ENCODE measurements at places on chromosomes 7 and 10.

DNA sequence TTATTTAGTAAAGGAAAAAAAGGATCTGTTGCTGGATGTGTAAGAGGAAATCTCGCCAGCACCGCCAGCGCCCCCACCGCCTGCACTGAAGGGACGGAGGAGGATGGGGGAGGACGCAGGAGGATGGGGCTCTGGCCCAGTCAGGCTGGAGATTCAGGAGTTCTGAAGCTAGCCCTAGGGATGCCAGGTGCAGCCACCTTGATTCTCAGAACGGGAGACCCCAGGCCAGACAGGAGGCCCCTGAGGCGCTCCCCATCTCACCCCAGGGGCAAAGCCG, 1.3 kb downstream of the CAMK2B start:
- DNase-seq: no peak

GRCh38 chr7:106562711-106563366, 98.1 kb downstream of the CCDC71L start:
- no peak for DNase-seq

GRCh38 chr10:113891476-113891875, 37.0 kb downstream of the NHLRC2 start:
- DNase-seq: no peak

- no peak for DNase-seq
Measured at GRCh38 chr7:106895246-106895864, 30.3 kb downstream of the PIK3CG start.

GRCh38 chr7:15459018-15459615, 102.7 kb downstream of the AGMO start:
- DNase-seq: no peak

DNA sequence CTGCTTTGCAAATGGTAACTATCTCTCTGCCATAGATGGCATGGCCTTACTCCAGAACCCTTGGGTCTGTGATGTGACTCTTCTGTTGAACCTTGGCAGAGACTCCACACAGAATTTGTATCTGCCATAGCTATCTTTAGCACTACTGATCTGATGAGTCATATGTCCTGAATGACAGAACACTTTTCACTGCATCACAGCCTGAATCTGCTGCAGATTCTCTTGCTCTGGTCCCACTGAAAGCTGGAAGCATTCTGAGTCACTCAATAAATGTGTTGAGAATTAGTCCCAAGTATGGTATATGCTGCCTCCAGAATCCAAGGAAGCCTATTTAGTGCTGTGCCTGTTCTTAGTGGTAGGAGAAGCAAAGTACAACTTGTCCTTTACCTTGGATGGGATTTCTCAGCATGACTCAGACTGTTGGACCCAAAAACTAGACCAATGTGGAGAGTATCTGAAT, 39.5 kb upstream of the ANKRD1 start:
- no peak for DNase-seq

- no peak for DNase-seq
Measured at GRCh38 chr10:69398466-69398865, 18.3 kb downstream of the TACR2 start.

GRCh38 chr7:116180302-116180701, 30.0 kb upstream of the TES start:
- peak; percentile 26 for DNase-seq

DNA sequence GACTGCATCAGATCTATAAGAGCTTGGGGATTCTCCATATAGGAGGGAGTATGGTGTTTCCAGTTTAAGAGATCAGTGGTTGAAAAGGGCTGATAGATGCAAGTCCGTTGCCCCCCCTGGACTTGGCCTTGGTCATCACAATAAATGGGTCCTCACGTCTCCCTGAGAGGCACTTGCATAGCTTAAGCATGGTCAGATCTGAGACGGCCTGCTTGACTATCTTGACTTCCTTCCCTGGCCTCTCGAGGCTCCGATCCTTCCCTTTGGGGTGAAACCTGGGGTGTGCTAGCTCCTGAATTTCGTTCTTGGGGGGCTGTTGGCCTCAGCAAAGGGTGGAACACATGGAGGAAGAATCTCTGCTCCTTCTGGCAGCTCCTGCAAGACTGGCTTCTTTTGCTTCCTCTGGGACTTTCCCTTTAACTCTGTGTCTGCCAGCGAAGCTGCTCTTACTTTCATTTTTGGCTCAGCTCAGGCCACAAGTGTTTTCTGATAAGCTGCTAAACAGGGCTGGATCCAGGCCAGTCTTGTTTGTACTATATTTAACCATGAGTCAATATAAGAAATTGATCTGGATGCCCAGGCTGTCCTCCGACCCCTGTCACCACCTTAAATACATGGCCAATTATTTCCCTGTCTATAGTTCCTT, 11.2 kb upstream of the ZNF485 start:
- DNase-seq: peak; percentile 4

DNA sequence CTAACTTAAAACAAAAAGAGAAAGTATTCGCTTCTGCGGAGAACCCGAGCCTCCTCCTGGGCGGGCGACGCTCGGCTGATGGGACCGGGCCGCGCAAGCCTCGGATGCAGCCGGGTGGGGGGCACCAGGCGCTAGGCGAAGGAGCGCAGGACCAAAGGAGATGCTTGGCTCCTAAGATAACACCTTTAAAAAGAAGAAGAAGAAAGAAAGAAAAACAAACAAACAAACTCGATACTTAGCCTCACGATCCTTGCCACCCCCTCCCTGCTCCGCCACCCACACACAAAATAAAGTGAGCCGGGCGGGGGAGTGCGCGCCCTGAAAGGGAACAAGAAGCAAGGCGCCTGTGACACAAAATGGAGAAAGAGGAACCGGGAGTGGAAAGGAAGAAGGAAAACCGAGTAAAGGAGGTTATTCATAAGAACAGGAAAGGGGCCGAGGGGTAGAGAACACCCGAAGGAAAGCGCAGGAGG, 34.0 kb upstream of the EBLN1 start:
- no peak for DNase-seq

- DNase-seq: no peak
Measured at GRCh38 chr10:24690961-24691512, 32.6 kb downstream of the ARHGAP21 start.

- no peak for DNase-seq
Measured at GRCh38 chr10:120805014-120805812, 45.9 kb upstream of the WDR11 start.

- no peak for DNase-seq
Measured at GRCh38 chr7:155536451-155536850, 9.9 kb downstream of the CNPY1 start.

- no peak for DNase-seq
Measured at GRCh38 chr7:98119256-98119918, 12.7 kb downstream of the LMTK2 start.

DNA sequence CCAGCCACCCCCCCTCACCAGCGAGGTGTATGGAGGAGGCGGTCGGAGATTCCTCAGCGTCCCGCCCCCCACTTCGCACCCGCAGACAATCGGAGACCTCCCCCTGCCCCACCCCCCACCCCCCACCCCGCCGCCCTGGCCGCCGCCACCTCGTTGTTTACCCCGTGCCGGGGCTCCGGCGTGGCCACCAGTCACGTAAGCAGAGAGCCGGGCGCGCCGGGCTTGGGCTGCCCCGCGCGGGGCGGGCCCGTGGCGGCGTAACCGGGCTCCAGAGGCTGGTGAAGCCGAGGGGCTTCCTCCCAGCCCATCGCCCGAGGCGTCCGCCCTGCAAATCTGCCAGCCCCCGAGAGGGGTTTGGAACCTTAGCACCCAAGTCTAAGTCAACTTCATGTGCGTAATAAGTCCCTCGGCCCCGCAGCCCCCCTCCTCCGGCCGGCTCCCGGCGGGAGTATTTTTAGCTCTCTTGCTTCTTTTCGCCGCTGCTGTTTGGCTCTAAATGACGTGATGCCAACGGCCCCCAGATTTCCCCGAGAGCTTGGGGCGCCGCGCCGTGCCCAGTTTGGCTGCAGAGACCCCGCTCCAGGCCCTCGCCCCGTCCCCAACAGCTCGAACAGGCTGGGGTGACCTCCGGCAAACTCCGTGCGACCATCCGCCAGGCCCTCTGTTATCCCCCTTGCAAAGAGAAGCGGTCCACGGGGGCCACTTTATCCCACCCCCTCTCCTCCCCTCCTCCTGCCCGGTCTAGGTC, 2.7 kb downstream of the MXI1 start:
- DNase-seq: no peak

- no peak for DNase-seq
Measured at GRCh38 chr7:98235901-98236300, 16.1 kb downstream of the TECPR1 start.

- no peak for DNase-seq
Measured at GRCh38 chr10:66931340-66931948, 5.6 kb downstream of the LRRTM3 start.

GRCh38 chr10:63520500-63521415, at the start of gene REEP3:
REEP3 (plus strand) TSS chr10:63521401; CDS start chr10:63521546, 145 bp downstream.
- DNase-seq: peak; percentile 32
